Activated CD4-positive, alpha-beta T cell treated with anti-CD3 and anti-CD28 coated beads, Interleukin-2, amount 50 U/mL, for 24 hours (primary cell): ENCODE measurements at places on chromosomes 4 and X.

DNA sequence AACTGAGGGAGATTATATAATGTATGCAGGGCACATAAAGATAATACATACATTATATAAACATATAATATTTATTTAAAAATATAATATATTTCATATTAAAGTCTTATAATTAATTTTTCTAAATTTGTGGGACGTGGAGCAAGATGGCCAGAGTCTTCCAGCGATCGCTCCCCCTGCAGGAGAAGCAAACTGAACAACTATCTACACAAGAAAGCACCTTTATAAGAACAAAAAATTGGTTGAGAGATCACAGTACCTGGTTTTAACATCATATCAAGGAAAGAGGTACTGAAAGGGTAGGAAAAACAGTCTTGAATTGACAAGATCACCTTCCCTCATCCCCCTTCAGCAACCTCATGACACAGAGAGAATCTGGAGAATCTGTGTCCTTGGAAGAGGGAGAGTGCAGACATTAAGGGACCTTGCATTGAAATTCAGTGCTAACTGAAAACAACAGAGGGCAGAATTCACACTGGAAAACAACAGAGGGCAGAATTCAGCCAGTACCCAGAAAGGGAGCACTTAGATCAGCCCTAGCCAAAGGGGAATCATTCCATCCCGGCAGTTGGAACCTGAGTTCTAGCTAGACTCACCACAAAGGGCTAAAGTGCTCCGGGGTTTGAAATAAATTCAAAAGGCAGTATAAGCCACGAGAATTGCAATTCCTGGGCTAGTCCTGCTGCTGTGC lies 262.5 kb upstream of the NDST3 start:
- DNase-seq = no peak

DNA sequence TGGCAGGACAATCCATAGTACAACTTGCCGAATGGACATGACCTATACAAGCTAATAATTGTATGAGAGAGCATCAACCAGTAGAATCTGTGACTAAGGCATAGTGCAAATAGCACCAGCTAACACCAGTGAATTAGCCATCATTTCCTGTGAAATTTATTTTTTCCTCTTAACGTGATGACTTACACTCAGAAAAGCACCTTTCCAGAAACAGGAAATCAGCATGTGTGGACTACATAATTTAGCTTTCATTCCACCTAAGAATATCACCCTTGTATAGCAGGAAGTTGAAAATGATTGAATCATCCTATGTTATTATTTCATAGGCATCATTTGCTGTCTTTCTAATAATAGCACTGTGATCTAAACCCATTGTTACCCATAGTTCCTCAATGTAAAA lies 1393.4 kb upstream of the PCDH7 start:
- no peak for DNase-seq

DNA sequence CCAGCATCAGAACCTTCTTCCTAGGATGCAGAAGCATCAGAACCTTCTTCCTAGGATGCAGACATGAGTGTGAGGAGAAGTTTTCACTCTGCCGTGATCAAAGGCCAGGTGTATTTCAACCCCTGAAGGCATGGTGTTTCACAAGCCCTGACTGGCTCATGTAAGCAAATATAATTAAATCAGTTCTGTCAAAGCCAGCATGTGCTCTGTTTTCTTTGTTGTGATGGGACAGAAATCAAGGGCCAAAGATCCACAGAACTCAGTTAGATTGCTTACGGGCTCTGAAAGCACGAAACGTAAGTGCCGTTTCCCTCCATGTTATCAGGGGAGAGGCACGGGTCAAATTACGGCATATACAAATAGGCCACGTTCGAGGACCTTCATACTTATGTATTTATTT lies 32.0 kb upstream of the CLDN24 start:
- no peak for DNase-seq

DNA sequence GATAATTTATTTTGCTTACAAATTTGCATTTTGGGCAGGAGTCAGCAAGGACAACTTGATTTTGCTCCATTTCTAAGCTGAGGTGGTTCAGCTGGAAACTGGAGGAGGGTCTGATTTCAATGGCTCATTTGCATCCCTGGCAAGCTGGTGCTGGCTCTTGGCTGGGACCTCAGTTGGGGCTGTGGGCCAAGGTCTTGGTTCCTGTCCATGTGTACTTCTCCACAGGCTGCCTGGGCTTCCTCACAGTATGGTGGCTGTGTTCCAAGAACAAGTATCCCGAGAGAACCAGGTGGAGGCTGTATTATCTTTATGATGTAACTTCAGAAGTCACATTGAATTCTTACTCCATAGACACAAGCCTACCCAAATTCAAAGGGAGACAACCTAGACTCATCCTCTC lies 77.0 kb upstream of the STX18 start:
- no peak for DNase-seq

DNA sequence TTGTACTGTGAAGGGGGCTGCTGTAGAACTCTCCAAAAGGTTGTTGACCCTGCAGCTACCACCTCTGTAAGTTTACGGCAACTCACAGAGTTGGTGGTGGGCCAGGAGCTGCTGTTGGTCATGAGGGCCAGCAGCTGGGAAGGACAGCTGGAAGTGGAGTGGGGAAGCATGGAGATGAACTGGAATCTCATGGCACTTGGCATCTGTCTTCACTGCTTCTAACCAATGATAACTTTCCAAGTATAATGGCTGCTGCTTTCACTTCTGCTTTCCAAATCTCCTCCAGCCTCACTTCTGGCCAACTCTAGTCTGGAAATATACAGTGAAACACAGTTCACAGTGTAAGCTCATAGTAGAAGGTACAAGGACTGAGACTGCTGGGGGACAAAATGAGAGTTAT lies 126.5 kb upstream of the INTU start:
- DNase-seq = no peak

DNA sequence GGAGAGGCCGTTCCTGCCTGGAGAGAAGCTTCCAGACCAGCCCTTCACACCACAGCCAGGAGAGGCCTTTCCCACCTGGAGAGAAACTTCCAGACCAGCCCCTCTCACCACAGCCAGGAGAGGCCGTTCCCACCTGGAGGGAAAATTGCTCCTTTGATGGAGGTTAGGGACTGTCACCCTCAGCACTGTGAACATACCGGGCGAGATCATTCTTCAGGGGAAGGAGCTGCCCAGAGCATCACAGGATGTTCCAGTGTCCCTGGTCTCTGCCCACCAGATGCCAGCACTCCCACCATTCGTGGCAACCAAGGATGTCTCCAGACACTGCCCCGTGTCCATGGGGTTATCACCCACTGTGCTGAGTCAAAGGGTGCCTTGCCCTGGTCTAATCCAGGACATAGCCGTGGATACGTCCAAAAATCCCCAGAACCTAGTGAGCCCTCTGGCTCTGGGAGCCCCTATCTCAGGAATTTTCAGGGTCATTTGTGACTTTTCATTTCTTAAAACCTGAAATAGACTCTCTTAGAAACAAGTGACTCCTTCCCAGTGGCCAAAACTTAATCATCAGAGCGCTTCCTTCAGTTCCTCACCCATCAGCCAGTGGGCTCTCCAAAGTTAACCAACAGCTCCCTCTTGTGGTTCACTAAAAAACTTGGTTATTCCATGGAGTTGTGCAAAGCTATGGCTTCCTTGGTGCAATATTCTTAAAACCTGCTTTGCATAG lies 80.2 kb downstream of the CRMP1 start:
- peak; percentile 13 for DNase-seq

DNA sequence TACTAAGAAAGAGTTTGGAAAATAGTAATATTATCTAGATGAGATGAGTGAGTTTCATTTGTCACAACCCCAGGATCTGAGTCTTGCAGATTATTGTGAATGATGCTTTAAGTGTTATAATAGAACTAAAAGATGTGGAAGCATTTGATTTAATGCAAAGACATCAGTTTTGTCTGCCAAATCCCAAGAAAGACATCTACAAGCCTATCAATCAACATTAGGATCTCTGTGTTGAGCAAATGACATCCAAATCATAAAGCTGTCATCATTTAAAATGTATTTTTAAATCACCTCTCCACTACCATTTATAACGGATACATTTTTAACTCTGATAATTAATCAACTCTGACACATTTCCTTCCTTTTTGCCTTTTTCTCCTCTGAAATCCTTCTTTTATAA lies 310.8 kb upstream of the SLIT2 start:
- DNase-seq = no peak
